ENCODE measurements at places on chromosomes 2 and 18.
A peak's percentile ranks its signal among the peaks of the same experiment; 100 is the strongest.

DNA sequence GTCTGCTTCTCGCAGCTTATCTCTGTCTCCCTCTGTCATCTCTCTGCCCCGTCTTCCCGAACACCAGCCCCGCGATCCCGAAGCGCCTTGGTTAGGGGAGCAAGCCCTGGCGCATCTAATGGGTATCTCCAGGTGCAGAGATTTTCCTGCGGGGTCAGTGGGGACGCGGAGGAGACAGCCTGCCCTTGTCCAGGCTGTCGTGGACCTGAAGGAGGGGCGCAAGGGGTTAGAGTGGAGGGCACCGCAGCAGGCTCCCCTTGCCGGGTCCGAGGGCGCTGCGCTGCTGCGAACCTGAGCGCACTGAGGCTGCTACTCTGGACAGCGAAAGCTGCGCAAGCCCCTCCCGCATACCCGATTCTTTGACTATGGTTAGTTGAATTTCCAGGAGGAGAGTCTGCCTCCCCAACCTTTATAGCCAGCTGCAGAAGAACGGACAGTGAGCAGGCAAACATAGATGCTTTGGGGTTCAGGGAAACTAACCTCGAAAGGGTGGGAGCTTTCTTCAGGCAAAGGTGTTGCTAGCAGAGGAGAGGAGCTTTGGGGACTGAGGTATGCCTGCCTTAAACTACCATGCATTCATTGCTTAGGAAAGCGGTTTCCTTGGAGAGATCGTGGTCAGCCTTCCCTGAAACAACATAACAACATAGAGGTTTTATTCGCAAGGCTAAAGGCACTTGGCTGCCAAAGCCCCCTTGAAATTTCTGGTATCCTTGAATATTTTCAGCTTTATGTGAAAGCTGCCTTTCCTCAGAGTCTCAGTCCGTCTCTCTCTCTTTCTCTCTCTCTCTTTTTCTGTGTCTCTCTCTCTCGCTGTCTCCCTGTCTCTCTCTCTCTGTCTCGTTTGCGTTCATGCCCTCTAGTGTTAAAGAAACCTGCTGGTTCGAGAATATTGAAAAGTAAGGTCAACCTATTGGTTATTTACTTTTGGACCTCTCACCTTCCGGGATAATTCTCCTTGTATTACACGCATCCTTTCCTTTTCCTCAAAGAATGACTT lies 1.6 kb downstream of the GALNT13 start:
- no peak for DNase-seq

GRCh38 chr18:74412116-74412880 lies 44.8 kb downstream of the DIPK1C start:
- DNase-seq = no peak

GRCh38 chr2:142874293-142874814 lies 3.1 kb upstream of the KYNU start:
- no peak for DNase-seq

- DNase-seq = peak; percentile 71
Measured at GRCh38 chr2:68317971-68318913, 1.5 kb downstream of the CNRIP1 start.

Data from left forelimb (tissue), 1 donor.